ENCODE measurements at places on chromosomes 6 and 20.

GRCh38 chr20:13142143-13142542 lies 78.9 kb upstream of the ISM1 start:
- no peak for DNase-seq

GRCh38 chr20:1901704-1902103 lies 6.5 kb downstream of the SIRPA start:
- DNase-seq, result no peak

GRCh38 chr20:709423-709822 lies 33.8 kb upstream of the SCRT2 start:
- DNase-seq, result no peak

- DNase-seq, result no peak
Measured at GRCh38 chr6:157390273-157391060, 9.5 kb downstream of the ZDHHC14 start.

DNA sequence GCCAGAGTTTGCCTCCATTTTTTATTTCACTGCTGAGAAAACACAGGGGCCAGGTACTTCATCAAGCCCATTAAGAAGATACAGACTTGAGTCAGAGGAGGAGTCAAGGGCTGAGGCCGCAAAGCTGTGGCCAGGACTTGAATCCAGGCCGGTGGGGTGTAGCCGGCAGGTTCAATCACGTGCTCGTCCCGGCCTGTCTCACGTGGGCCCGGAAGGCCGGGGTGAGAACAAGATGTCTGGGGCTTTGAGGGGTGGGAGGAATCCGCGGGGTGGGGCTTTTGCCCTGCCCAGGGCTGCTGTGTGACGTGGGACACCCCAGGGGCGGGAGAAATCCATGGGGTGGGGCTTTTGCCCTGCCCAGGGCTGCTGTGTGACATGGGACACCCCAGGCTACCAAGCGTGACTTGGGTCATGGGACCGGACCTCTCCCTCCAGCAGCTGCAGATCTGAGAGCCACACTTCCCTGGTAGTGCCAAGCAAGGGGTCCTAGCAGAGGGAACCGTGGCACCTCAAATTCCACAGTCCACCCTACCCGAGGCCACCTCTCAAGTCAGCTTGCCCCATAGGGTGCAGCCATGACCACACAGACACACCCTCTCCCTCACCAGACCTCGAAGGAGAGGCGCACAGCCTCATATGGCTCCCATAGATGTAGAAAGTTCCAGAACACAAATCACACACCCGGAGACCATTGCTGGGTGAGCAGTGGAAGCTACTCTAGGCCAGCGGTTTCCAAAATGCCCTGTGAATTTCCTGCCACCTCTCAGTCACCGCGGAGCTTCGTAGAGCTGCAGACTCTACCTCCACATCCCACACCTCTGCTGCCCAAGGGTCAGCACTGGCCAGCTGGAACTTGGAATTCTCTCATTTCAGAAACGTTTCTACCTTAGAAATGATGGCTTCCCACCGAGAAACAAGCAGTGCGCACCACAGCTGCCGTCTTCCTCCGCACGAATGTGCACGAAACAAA lies 156.1 kb downstream of the DLL1 start:
- no peak for DNase-seq

DNA sequence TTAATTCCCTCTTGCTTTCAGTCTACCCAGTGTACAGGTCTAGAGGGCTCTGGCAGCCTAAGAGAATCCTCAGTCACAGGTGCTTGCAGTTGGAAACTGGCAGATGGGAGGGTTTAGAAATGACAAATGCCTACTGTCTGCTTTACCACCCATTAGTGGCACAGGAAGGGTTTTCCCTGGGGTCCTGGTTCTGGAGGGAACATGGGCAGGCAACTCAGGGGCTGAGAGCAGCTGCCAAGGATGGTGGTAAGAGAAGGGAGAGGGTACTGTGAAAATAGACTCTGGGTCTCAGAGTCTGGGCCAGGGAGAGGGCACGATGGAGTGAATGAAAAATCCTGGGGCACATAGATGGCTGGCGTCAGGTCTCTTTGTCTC lies 103.5 kb downstream of the TCP11 start:
- DNase-seq, result no peak

- no peak for DNase-seq
Measured at GRCh38 chr6:81751388-81752083, 945 bp downstream of the TENT5A start.

DNA sequence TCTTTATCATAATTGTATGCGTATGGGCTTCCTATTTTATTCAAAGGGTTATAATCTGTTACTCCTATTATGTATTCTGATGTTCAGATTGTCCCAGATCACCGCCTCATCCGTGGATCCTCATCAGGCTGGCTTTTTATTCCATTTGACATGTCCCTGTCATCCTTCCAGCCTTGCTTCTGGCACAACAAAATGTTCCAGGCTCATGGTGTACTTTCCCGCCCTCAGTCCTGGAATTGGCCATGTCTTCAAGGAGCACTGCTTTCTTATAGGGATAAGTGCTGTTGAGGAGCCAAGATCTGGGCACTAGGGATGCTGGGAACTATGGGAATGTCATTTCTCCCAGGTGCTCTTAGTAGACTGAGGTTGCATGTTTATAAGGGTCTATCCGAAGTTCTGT lies 207.8 kb downstream of the JARID2 start:
- no peak for DNase-seq

DNA sequence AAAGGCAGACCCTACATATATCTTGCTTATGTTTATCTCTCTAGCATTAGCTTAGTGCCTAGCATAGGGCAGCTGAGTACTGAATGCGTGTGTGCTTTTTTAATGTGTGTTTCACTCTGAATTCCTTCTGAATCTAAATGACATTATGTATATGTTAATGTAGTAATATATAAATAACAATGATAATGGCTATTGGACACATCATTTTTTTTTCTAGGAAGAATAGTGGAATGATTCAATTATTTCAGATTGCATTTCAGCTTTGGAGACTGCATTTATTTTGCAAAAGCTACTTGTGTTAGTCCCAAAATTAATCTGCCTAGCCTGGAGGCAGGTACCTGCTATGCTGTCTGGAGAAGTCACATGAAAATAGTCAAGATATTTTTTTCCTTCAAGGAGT lies 371.8 kb downstream of the GRIK2 start:
- no peak for DNase-seq

GRCh38 chr20:18466574-18466893 lies 296 bp downstream of the DZANK1 start:
- no peak for DNase-seq

- no peak for DNase-seq
Measured at GRCh38 chr6:1321738-1322137, 9.8 kb downstream of the FOXQ1 start.

DNA sequence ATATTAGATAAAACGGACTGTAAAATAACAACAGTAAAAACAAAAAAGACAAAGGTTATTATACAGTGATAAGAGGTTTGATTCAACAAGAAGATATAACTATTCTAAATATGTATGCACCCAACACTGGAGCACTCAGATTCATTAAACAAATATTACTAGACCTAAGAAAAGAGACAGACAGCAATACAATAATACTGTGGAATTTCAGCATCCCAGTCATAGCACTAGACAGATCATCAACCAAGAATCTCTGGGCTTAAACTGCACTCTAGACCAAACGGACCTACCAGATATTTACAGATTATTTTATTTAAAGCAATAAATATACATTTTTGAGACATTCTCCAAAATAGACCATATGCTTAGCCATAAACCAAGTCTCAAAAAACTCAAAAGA lies 263.8 kb downstream of the C6orf118 start:
- DNase-seq, result no peak

GRCh38 chr20:63570281-63571086 lies 3.6 kb downstream of the HELZ2 start:
- DNase-seq, result no peak
